ENCODE measurements at places on chromosomes 6 and 20.

DNA sequence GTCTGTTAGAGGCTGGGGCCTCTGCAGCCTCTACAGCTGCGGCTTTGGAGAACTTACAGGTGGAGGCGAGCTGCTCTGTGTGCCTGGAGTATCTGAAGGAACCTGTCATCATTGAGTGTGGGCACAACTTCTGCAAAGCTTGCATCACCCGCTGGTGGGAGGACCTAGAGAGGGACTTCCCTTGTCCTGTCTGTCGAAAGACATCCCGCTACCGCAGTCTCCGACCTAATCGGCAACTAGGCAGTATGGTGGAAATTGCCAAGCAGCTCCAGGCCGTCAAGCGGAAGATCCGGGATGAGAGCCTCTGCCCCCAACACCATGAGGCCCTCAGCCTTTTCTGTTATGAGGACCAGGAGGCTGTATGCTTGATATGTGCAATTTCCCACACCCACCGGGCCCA, 2.6 kb downstream of the TRIM39 start:
- DNase-seq: no peak

GRCh38 chr6:7042654-7043545, 64.9 kb upstream of the RREB1 start:
- DNase-seq: no peak

GRCh38 chr6:55882718-55883569, 7.6 kb upstream of the BMP5 start:
- no peak for DNase-seq

- peak; percentile 6 for DNase-seq
Observed at GRCh38 chr20:11296221-11296620, 621.5 kb upstream of the BTBD3 start.

DNA sequence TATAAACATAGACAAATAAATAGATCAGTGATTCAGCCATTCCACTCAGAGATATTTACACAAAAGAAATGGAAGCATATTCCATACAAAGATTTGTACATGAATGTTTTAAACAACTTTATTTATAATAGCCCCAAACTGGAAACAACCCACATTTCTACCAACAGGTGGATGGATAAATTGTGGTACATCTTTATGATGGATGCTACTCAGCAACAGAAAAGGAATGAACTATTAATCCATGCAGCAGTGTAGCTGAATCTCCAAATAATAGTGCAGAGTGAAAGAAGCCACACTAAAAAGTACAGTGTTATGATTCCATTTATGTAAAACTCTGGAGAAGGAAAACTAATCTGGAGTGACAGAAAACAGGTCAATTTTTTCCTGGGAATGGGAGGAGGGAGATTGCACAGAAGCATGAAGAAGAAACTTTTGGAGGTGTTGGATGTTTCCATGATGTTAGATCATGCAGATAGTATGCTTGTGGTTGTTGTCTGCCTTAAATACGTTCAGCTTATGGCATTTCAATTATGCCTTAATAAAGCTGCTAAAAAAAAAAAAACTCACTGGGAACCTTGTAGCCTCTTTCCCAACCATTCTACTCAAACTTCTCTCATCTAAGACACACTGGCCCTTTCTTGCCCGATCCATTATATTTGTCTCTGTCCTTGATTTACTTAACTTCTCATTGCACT, 100.9 kb downstream of the PPP1R14C start:
- DNase-seq: no peak

- DNase-seq: peak; percentile 89
Observed at GRCh38 chr6:31826793-31827285, 699 bp upstream of the HSPA1B start.

- no peak for DNase-seq
Observed at GRCh38 chr6:130890521-130890971, 63.3 kb downstream of the SMLR1 start.

GRCh38 chr6:135088818-135089809, 34.5 kb upstream of the HBS1L start:
- DNase-seq: peak; percentile 91

DNA sequence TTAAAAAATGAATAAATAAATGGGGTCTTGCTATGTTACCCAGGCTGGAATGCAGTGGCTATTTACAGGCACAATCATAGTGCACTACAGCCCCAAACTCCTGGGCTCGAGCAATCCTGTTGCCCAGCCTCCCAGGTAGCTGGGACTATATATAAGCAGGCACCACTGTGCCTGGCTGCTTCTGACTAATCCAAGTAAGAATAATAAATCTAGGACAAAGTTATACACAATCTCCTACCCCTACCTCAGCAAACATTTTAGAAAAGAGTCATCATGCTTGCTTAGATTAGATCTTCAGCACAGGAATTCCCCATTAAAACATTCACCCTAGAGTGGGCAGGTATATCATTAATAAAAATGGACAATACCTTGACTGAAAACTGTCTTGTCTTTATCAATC, 124.6 kb downstream of the REV3L start:
- DNase-seq: no peak

DNA sequence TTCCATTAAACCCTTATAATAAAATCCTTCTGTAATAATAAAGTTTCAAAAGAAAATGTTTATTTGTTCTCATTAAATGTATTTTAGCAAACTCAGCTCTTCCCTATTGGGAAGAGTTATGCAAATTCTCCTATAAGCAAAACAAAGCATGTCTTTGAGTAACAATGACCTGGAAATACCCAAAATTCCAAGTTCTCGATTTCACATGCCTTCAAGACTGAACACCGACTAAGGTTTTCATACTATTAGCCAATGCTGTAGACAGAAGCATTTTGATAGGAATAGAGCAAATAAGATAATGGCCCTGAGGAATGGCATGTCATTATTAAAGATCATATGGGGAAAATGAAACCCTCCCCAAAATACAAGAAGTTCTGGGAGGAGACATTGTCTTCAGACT, 3.8 kb downstream of the IL17A start:
- DNase-seq: no peak

GRCh38 chr6:36754582-36755434, 57.2 kb downstream of the RAB44 start:
- DNase-seq: no peak

DNA sequence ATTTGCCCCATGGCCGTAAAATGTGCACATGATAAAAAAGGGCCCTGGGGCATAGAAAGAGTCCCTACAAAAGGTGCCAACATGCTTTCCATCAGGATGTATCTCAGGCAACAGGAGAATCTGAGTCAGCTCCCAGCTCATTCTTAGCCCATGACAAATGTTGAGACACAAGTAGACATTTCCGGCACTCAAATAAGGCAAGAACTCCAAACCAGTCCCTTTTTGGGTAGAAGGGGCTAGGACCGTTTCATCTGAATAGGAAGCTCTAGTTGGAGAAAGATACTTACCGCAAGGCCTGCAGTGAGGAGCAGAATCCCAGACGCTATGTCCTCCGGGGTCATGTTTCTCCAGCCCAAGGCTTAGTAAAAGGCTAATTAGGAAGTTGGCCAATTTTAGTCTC, 261.0 kb upstream of the RIN2 start:
- DNase-seq: no peak

DNA sequence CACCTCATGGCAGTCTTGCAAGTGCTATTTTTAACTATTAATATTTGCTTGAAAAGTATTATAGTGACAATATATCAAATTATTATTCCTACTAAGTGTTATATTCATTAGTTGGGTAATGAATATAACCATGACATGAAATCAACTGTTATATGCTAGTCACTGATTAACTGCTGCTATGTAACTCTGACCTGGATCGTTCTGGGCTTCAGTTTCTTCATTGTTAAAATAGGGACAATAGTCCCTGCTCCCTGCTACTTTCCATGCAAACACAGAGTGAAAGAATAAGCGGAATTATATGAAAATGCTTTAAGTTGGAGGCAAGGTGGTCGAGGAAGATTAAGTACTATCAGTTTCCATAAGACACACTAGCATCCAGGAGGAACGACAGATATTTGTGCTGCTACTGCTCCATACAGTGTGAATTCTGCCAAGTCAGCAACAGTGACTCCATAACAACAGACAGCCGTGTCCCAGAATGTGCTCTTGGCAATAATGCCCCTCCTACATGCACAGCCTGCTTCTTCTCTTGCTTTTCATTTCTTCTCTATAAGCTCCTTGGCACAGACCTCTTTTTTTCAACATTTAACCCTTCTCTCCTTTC, 107.2 kb downstream of the CHD6 start:
- no peak for DNase-seq

- DNase-seq: no peak
Observed at GRCh38 chr6:163773646-163774045, 359.1 kb downstream of the QKI start.

DNA sequence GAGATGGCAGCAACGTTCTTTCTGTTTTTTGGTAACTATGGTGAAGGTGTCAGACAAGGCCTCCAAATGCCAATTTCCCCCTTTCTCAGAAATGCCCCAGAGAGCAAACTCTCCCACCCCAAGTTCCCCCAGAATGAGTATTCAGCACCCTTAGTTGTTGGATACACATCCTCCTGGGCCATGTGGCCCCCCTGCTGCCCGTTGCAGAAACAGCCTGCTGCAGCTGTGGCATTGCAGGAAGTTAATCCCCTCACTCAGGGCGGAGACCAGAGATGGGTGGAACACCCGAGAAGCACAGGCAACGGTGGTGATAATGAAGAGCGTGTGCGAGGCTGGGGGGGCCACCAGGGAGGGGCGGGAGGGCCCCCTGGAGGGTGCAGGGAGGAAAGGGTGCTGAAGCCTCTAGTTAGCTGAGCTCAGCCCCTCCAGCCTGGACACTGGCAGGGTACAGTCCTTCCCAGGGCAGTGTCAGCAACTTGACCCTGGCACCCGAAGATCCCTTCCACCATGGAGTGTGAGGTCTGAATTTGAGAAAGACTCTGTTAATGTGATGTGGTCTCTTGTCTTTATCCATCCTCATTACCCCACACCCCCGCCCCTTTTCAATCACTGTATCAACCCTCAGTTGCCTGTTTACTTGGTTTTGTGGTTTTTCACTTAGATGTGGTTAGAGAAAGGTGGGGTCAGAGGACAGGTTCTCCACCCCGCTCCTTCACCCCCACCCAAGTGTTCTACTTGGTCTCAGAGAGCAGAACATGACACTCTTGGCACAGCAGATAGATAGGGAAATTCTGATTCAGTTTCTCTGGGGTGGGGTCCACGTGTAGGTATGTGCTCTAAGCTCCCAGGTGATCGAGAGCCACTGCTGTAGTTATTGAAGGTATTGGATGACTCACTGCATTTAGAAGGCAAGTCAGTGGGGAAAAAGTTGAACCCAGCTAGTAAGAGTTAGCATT, 208.8 kb upstream of the SUPT3H start:
- DNase-seq: peak; percentile 47

- DNase-seq: no peak
Observed at GRCh38 chr6:134535831-134536230, 217.9 kb upstream of the SGK1 start.

DNA sequence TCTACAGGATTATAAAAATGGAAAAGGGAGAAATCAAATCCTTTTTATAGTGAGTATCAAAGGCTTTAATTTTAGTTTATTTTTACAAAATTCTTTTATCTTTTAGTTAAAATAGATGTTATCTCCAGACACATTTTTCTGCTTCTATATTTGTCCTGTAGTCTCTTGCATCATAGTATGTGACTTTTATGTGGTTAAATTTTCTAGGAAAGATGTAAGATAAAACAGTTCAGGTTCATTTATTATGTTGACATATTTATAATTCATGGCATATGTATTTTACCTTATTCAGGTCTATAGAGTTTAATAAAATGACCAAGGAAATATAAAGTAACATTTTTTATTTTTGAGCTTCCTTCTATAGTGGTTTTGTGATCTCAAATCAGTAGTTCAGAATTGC, 52.7 kb upstream of the PRL start:
- peak; percentile 31 for DNase-seq

- no peak for DNase-seq
Observed at GRCh38 chr6:13508711-13509705, 21.6 kb upstream of the GFOD1 start.

- no peak for DNase-seq
Observed at GRCh38 chr20:2114990-2115681, 13.5 kb downstream of the STK35 start.

GRCh38 chr6:118122161-118122725, 215.2 kb downstream of the SLC35F1 start:
- DNase-seq: no peak

DNA sequence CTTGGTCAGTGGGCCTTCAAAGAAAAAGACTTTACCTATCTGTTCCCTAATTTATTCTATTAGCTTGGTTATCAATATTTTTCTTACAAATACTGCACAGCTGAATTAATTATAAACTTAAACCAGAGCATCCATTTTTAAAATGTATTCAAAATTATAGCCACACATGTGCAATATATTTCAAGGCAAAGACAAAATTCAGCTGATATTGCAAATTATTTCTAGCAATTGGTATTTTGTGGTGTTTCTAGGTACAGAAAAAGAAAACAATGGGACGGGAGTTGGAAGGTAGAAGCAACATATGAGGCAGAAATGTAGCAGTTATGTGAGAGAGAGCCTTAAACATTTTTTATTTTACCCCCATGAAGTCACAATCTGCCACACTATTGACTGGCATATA, 64.9 kb downstream of the MAP3K7 start:
- no peak for DNase-seq

- DNase-seq: peak; percentile 78
Observed at GRCh38 chr6:33702345-33702977, 9.0 kb downstream of the UQCC2 start.

DNA sequence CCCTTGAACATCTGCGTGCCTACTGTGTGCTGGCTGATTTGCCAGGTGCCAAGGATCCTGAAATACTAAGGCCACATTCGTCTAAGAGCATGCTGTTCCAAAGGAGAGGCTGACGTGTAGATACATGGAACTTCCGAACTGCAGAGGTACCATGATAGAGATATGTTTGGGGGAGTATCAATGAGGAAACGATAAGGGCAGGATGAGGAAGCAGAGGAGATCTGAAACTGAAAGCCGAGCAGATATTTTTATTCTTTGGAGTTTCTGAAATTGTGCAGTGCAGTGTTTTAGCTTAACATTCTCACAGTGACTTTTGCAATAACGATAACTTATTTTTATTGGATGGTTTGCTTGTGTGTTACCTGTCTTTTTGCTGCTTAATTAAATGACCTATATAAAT, 24.3 kb downstream of the BMP6 start:
- no peak for DNase-seq

- DNase-seq: no peak
Observed at GRCh38 chr6:30562470-30563425, 5.7 kb downstream of the PRR3 start.

GRCh38 chr20:7366189-7366588, 574.1 kb downstream of the HAO1 start:
- DNase-seq: no peak

DNA sequence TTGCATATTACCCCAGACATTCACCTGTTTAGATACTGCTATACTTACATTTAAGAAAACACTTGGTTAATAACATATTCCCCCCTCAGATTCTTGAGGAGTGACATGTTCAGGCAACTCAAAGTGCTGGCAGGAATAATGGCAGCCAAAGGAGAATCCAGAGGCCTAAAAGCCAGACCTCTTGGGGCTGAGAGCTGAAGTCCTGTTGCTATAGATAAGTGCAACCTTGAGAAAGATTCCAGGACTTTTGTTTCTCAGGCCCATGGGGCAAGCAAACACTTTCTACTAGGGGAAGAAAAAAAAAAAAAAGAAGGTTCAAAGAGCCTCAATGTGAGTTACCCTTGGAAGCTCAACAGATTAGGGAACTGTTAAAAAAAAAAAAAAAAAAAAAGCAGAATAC, 132.8 kb upstream of the BEND3 start:
- DNase-seq: no peak

- no peak for DNase-seq
Observed at GRCh38 chr6:156190270-156190669, 586.9 kb upstream of the ARID1B start.

GRCh38 chr20:32263398-32263954, 14.0 kb upstream of the KIF3B start:
- DNase-seq: no peak

GRCh38 chr6:111150577-111150976, 63.3 kb downstream of the SLC16A10 start:
- no peak for DNase-seq

GRCh38 chr6:137761072-137761471, 106.0 kb upstream of the TNFAIP3 start:
- DNase-seq: no peak
